ENCODE measurements at places on chromosomes 3 and 15.

- DNase-seq, result no peak
- no peaks in the 10 kb centered on the region for H3K4me1 ChIP-seq
- no peak overlapping the region for H3K4me3 ChIP-seq
- H3K36me3 ChIP-seq, result peaks cover 11% of the 10 kb centered on the region
- no peak overlapping the region for H3K27ac ChIP-seq
- H3K27me3 ChIP-seq, result no peaks in the 10 kb centered on the region
These were observed 137.4 kb downstream of the VPS8 start for GRCh38 chr3:184949251-184949965.

DNA sequence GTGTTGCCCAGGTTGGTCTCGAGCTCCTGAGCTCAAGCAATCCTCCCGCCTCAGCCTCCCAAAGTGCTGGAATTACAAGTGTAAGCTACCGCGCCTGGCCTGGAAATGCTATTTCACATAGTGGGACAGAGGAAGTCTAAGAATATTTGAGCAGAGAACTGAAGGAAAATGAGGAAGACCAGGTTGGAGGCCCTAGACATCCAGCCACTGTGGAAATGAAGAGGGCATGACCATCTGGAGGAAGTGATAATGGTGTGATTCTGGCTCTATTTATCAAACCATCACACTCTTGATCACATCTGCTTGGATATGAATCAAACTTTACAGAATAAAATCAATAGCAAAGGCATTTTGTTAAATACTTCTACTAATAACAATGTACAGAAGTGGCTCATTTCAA is 65.9 kb upstream of the ARHGEF3 start:
- H3K4me3 ChIP-seq, result no peak overlapping the region
- H3K27me3 ChIP-seq, result no peaks in the 10 kb centered on the region
- DNase-seq, result no peak
- H3K4me1 ChIP-seq, result no peaks in the 10 kb centered on the region
- no peak overlapping the region for H3K27ac ChIP-seq

DNA sequence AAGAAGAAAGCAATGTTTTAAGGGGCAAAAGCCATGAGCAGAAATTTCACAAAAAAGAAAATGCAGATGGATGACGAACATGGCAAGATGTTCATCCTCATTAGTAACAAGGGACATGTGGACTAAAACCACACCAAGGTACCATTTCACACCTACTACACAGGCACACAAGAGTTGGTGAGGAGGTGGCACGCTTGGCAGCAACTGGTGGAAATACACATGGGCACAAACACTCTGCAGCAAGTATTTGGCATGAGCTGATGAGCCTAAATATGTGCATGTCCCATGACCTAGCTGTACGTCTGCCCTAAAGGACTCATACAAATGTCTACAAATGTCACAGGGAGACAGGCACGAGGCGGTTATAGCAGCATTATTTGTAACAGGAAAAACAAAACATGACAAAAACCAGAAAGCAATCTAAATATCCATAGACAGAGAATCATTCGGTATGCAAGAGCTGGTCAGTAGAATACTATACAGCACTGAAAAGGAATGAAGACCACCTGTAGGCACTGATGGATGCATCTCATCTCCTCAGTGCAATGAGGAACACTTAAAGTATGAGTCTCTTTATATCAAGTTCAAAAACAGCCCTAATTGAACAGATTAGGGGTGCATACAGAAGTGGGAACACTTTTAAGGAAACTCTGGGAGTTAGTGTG is 11.5 kb upstream of the FBLN2 start:
- no peak overlapping the region for H3K4me3 ChIP-seq
- H3K4me1 ChIP-seq, result no peaks in the 10 kb centered on the region
- DNase-seq, result no peak
- H3K27ac ChIP-seq, result no peak overlapping the region

- no peak overlapping the region for H3K4me3 ChIP-seq
- no peaks in the 10 kb centered on the region for H3K36me3 ChIP-seq
- DNase-seq, result no peak
- no peak overlapping the region for H3K27ac ChIP-seq
These were observed 65.7 kb downstream of the KLF15 start for GRCh38 chr3:126291537-126291936.

DNA sequence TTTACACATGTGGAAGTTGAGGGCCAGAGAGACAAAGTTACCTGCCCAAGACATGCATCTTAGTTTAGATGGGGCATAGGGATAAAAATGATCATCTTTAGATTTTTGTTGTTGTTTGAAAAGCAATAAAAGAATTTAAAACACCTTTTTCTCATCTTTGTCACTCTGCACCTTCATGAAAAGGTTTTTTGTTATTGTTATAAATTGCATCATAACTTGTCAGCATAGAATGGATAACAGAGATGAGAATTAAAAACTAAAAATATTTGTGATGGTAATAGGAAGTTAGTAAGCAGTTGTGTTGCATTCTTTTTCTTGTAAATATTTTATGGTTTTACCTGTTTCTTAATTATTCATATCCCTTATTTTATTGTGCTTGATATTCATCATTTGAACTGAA is 13.4 kb upstream of the ZBTB47 start:
- H3K4me1 ChIP-seq, result no peaks in the 10 kb centered on the region
- no peak overlapping the region for H3K4me3 ChIP-seq
- H3K27me3 ChIP-seq, result no peaks in the 10 kb centered on the region
- H3K36me3 ChIP-seq, result peaks cover 21% of the 10 kb centered on the region
- no peak overlapping the region for H3K27ac ChIP-seq

DNA sequence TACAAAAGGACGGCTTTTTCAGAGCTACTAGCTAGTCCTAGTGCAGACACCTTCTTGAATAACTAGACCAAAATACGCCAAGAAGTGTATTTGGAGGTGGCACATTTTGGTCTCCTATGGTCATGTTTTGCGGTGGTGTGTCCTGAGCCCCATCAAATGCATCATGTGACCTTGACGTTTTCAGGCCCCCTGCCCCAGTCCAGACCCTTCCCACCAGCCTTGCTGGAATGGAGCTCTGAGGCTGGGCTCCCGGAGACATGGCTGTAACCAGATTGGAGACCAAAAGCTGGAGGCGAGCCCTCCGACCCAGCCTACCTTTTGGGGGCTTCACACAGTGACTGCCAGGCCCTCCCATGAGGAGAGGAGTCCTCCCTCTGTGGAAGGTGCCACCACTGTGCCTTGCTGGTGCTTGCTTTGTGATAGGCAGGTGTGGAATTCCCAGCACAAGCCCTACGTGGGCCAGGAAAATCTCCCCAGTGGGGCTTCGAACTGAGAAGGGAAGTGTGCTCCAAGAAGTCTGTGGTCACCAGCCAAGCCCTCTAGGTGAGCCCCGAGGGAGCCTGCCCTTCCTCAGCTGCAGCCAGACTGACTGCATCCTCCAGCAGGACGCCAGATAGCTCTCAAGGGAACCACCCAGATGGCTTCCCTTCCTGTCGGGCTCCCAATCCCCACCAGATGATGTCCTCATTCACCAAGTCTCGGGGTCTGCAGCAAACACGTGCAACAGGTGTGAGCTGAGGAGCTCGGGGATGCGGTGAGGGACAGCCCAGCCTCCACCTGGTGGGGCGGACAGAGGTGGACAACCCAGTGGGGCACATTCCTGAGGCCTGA is 126.2 kb downstream of the ASB7 start:
- no peaks in the 10 kb centered on the region for H3K4me1 ChIP-seq
- H3K27ac ChIP-seq, result no peak overlapping the region
- no peak for DNase-seq
- H3K36me3 ChIP-seq, result no peaks in the 10 kb centered on the region

GRCh38 chr3:52437326-52438103 is 7.4 kb downstream of the SEMA3G start:
- no peaks in the 10 kb centered on the region for H3K27me3 ChIP-seq
- H3K4me3 ChIP-seq, result no peak overlapping the region
- H3K27ac ChIP-seq, result no peak overlapping the region

DNA sequence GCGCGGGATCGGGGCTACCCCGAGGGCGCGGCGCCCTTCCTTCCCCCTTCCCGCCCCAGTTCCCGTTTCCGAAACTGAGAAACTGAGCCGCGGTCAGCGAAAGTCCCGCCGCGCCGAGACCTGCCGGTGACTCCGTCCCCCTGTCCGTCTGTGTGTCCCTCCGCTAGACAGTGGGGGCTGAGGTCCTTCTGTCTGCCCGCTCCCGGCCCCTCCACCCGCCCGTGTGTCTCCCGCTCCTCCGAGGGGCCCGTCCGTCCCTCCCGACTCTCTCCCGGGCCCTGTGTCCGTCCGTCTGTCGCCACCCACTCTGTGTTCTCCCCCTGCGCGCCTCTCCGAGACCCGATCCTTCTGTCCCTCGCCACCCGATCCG is 426 bp downstream of the PRKCD start:
- peaks cover 50% of the 10 kb centered on the region for H3K4me1 ChIP-seq
- H3K36me3 ChIP-seq, result peaks cover 16% of the 10 kb centered on the region
- H3K27me3 ChIP-seq, result peaks cover 7% of the 10 kb centered on the region
- H3K27ac ChIP-seq, result peak overlapping the region; percentile 82

DNA sequence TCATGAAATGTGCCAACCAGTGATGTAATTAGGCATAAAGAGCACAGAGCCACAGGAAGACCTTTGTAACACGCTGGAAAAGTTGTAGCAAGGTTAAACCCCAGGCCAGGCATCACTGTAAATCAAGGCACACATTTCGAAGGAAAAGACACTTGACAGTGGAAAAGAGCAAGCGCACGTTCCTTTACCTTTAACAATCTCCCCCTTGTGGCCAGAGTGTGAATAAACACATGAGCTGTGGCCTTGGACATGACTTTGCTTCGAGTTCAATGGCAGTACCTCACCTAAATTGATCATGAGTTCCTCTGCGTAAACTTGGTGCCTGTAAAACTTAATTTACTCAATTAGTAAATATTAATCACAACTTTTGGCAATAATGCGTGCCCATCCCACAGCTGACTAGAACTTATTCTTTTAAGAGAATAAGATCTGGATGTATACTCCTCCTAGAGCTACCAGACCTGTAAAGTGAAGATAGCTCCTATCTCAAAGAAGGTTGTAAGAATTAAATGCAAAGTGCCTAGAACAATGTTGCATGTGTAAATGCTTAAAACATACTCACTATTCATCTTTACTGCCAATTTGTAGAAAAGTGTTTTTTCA is 757.0 kb upstream of the NECTIN3 start:
- H3K27me3 ChIP-seq, result no peaks in the 10 kb centered on the region
- H3K27ac ChIP-seq, result no peak overlapping the region
- no peak overlapping the region for H3K4me3 ChIP-seq
- H3K36me3 ChIP-seq, result no peaks in the 10 kb centered on the region
- DNase-seq, result peak; percentile 62

GRCh38 chr15:59558851-59559250 is 52.7 kb upstream of the GCNT3 start:
- no peak for DNase-seq
- no peak overlapping the region for H3K4me3 ChIP-seq
- no peak overlapping the region for H3K27ac ChIP-seq

GRCh38 chr3:140384876-140385275 is 293.0 kb upstream of the TRIM42 start:
- DNase-seq, result no peak
- no peaks in the 10 kb centered on the region for H3K36me3 ChIP-seq
- H3K27me3 ChIP-seq, result no peaks in the 10 kb centered on the region
- no peak overlapping the region for H3K27ac ChIP-seq

- no peak overlapping the region for H3K27ac ChIP-seq
- H3K27me3 ChIP-seq, result no peaks in the 10 kb centered on the region
- H3K36me3 ChIP-seq, result no peaks in the 10 kb centered on the region
- no peaks in the 10 kb centered on the region for H3K4me1 ChIP-seq
These were observed 109.1 kb upstream of the COL8A1 start for GRCh38 chr3:99529265-99529664.

DNA sequence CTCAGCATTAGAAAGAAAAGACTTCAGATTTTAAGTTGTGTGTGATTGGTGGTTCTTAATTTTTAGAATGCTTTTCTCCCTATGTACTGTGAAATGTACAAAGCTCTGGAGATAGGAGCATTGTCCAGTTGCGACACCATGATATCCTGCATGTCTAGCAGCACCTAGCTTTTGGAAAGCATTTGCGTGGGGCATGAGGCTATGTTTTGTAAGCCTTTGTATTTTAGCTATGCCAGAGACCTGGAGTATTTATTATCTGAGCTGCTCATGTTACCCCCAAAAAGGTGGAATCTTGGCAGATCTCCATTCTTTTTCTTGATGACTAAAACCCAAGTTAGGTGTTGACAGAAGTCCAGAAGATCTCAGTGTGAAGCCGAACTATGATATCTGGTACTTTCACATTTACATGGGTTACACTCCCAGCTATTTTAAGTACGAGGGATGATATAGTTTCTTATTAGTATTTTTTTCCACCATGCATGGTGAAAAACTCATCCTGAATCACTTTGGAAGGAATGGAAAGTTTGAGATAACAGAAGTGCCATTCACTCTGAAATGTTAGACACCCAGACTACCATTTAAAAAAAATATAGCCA is 126.7 kb upstream of the SAMMSON start:
- no peaks in the 10 kb centered on the region for H3K36me3 ChIP-seq
- no peaks in the 10 kb centered on the region for H3K4me1 ChIP-seq
- DNase-seq, result no peak
- H3K4me3 ChIP-seq, result no peak overlapping the region
- no peak overlapping the region for H3K27ac ChIP-seq

- no peaks in the 10 kb centered on the region for H3K4me1 ChIP-seq
- H3K4me3 ChIP-seq, result no peak overlapping the region
- no peaks in the 10 kb centered on the region for H3K36me3 ChIP-seq
- no peak for DNase-seq
- H3K27me3 ChIP-seq, result no peaks in the 10 kb centered on the region
- no peak overlapping the region for H3K27ac ChIP-seq
These were observed 30.0 kb upstream of the CACNA1D start for GRCh38 chr3:53464424-53464823.

Measured in B cell (primary cell).